NCI-H2081 (cell line): ENCODE measurements at places on chromosomes 7 and 10.
A peak's percentile ranks its signal among the peaks of the same experiment; 100 is the strongest.

DNA sequence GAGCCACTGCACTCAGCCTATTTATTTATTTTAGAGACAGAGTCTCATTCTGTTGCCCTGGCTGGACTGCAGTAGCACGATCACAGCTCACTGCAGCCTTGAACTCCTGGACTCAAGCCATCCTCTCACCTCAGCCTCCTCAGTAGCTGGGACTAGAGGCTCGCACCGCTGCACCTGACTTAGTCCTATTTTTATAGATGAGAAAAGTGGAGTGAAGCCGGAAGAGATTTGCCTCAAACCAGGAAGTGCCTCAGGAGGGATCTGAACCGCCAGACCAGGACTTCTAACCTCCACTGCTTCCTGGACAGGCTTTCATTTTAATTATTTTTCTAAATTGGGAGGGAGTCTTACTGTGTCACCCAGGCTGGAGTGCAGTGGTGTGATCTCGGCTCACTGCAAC is 17.5 kb upstream of the CLIP2 start:
- DNase-seq: no peak

GRCh38 chr10:126034586-126034985 is 138.2 kb downstream of the FANK1 start:
- no peak for DNase-seq

DNA sequence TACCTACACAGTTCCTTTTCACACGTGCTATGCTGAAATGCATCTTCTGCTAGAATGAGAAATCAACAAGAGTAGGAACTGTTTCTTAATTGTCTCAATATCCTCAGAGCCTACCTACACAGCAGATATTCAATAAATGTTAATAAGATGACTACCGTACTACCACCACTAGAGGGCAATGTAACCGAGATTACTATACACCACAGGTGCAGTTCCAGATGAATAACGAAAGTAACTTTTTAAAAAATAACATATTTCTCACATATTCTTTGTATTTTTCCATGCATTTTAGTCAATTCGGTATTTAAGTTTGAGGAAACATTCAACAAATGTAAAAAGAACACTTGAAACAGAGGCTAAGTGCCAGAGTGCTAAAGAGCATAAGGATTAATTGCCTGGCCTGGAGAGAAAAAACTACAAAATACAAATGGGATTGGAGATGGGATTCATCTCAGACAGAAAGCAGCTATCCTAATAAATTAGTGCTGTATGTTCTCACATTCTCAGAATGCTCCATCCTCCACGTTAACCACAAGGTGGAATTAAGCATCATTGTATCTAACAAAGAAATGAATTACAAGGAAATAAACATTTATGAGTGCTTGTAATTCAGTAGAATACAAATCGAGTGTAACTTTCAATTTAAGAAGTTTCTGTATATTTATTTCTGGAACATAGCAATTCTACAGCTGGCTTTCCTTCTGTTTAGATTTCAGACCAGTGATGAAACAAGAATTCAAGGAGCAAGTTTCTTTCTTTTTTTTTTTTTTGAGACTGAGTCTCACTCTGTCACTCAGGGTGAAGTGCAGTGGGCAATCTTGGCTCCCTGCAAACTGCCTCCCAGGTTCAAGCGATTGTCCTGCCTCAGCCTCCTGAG is 20.3 kb upstream of the HECTD2 start:
- peak; percentile 61 for DNase-seq

DNA sequence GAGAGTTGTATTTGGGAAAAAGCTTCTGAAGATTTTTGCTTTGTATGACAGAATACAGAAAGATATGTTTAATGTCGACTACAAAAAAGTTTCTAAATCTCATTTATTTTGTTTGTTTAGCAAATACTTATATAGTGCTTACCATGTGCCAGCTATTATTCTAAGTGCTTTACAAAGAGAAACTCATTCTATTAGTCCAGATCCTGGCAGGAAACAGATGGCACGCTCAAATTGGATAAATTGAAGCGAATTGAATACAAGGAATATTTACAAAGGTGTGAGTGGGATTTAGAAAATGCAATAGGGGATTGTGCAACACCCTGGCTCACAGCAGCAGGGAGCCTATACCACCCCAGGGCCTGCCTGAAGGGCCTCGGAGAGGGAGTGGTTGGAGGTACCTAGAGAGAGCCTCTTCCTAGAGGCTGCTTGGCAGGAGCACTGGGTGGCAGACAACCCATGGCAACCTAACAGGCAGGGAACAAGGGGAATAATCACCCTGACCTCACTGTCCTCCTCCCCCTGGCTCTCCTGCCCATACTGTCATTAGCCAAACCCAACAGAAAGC is 27.6 kb upstream of the FAM204A start:
- peak; percentile 93 for DNase-seq
